HAP-1 (cell line): ENCODE measurements at places on chromosomes 4 and X.

DNA sequence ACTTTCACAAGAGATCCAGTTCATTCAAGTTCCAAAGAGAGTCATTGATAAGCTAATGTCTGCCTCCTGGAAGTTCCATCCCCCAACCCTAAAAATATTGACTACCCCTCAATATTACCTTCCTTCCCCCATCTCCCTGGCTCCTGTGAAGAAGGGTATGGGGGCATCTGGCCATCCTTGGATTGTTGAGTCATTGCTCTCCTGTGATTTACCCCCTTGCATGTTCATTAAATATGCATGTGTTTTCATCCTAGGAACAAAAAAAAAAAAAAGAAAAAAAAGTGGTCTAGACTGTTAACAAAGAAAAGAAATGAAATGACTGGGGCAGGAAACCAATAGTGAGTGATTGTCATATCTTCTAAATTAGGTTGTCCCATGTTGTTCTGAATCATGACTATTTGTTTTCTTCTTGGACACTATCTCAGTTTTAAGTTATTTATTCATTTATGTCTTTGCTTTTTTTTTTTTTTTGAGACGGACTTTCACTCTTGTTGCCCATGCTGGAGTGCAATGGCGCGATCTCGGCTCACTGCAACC is 51.9 kb upstream of the HUWE1 start:
- no peak for DNase-seq

DNA sequence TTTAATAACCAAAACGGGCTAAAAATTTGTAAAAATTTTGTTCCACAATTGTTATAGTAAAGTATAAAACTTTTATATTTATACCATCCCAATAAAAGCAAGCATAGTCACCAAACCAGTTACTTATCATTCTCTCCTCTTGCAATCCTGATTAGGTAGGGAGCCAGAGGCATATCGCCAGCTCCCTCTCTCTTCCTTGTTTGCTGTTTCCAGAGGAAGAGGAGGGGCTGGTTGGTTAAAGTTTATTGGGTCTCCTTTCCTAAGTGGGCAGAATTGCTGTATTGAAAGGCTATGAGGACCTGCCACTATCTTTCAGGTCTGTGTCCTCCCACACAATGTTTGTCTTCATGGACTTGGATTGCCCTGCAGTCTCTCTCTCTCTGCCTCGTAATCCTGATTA is 29.6 kb upstream of the BBS12 start:
- DNase-seq: no peak

- no peak for DNase-seq
These were observed 148.9 kb downstream of the SOX3 start for GRCh38 chrX:140355922-140356321.

DNA sequence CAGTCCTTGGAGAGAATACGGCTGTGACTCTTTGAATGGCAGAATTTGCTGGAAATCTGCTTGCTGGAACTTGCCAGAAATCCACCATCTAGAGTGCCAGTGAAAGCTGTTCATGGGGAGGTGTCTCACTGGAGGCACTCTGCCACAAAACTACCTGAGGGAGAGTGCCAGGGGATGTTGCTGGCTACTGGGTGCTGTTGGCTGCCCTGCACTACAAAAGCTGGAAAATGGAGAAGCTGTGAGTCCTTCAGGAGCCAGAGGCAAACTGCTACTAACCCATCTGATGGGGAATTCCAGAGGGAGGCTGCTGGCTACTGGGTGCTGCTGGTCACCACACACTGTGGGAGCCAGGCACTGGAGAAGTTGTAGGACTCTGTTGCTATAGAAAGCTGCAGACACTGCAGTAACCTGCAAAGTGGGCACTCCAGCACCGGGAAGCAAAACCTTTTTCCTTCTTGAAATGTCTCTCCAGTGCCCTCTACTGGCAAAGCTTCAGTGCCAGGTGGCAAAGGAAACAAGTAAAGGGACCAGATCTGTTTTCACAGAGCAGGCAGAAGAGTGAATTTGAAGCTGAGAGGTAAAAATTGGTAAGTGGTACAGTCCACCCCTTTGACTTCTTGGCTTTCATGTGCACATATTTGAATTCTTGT is 47.8 kb upstream of the HSD17B10 start:
- DNase-seq: peak; percentile 81

- DNase-seq: no peak
These were observed 565 bp downstream of the MOB1B start for GRCh38 chr4:70902577-70903290.

- no peak for DNase-seq
These were observed 328.8 kb downstream of the BMPR1B start for GRCh38 chr4:95086551-95086950.
